GM23338 (cell line): ENCODE measurements at places on chromosomes 7 and 10. TPM values are rescaled to one million over a fixed set of nuclear protein-coding genes. Genes with fewer than 3 reads are reported as not detected.
A peak's percentile ranks its signal among the peaks of the same experiment; 100 is the strongest.

The CALML3 gene
- polyA plus RNA-seq, result not detected in 2 replicates

The VCL gene
- polyA plus RNA-seq, result 58.0 and 60.7 TPM in 2 replicates

The CDH23 gene
- 0.73 and 0.95 TPM in 2 replicates for polyA plus RNA-seq

The GTF2IRD2 gene
- 11.1 and 14.6 TPM in 2 replicates for polyA plus RNA-seq

The PRKG1 gene
- polyA plus RNA-seq, result 17.3 and 21.1 TPM in 2 replicates

The ZNF804B gene
- polyA plus RNA-seq, result not detected in 2 replicates

GRCh38 chr10:70847659-70848360, 32.1 kb downstream of the SGPL1 start:
- no peak overlapping the region for H3K27ac ChIP-seq
- H3K4me3 ChIP-seq, result no peak overlapping the region
- H3K27me3 ChIP-seq, result no peaks in the 10 kb centered on the region
- no peaks in the 10 kb centered on the region for H3K4me1 ChIP-seq
- no peak for DNase-seq

- H3K4me1 ChIP-seq, result no peaks in the 10 kb centered on the region
- DNase-seq, result no peak
- H3K4me3 ChIP-seq, result no peak overlapping the region
- no peak overlapping the region for H3K27ac ChIP-seq
- H3K27me3 ChIP-seq, result no peaks in the 10 kb centered on the region
Observed at GRCh38 chr7:148135116-148135515, 455.4 kb upstream of the C7orf33 start.

DNA sequence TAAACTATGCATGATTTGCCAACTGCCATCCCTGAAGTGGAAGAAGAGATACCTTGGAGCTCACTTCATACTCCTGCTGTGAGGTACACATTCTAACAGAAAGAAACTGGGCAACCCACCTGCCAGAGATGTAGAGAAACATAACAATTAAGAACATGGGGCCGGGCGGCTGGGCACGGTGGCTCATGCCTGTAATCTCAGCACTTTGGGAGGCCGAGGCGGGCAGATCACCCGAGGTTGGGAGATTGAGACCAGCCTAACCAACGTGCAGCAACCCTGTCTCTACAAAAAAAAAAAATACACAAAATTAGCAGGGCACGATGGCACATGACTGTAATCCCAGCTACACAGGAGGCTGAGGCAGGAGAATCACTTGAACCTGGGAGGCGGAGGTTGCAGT, 402.6 kb upstream of the ANKRD30A start:
- no peak for DNase-seq
- H3K36me3 ChIP-seq, result no peaks in the 10 kb centered on the region
- H3K27me3 ChIP-seq, result no peaks in the 10 kb centered on the region
- H3K27ac ChIP-seq, result no peak overlapping the region
- H3K4me1 ChIP-seq, result peaks cover 9% of the 10 kb centered on the region
- H3K4me3 ChIP-seq, result no peak overlapping the region

DNA sequence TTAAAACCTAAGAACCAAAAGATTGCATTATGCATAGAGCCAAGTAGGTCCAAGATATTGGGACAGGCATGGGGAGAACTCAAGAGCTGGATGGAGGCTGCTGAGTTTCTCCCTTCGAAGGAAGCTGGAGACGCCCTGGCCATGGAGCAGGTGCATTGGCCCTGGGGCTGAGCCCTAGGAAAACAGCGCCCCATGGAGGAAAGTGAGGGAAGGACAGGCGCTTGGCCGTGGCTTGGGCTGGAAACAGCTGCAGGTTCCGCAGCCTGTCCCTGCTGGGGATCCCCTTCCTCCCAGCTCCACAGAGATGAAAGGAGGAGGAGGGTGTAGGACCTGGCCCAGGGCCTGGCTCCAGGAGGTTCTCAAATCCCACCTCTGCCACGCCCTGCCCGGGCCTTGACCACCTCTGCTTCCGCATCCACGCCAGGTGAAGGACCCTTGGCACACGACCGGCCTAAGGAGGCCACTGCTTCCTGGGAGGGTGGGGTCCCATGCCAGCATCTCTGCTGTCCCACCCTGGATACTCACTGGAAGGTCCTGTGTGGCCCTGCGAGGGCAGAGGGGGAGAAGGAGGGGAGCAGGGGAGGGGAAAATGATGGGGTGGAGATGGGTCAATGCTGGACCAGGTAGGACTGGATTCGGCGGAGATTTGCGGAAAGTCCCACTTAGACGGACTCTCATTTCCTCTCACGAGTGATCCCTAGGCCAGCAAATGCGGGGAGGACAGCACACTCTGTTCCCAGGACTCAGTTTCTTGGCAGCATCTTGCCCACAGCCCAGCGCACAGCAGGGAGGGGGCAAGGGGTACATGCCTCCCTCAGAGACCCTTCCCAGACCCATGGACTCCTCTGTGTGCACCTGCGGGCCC, 258.6 kb upstream of the TCERG1L start:
- no peaks in the 10 kb centered on the region for H3K36me3 ChIP-seq
- no peaks in the 10 kb centered on the region for H3K4me1 ChIP-seq
- peak; percentile 62 for DNase-seq
- H3K27ac ChIP-seq, result no peak overlapping the region

GRCh38 chr10:119120413-119120867, 16.5 kb downstream of the DENND10 start:
- H3K36me3 ChIP-seq, result peaks cover 27% of the 10 kb centered on the region
- H3K27ac ChIP-seq, result no peak overlapping the region
- no peaks in the 10 kb centered on the region for H3K27me3 ChIP-seq
- no peak overlapping the region for H3K4me3 ChIP-seq

DNA sequence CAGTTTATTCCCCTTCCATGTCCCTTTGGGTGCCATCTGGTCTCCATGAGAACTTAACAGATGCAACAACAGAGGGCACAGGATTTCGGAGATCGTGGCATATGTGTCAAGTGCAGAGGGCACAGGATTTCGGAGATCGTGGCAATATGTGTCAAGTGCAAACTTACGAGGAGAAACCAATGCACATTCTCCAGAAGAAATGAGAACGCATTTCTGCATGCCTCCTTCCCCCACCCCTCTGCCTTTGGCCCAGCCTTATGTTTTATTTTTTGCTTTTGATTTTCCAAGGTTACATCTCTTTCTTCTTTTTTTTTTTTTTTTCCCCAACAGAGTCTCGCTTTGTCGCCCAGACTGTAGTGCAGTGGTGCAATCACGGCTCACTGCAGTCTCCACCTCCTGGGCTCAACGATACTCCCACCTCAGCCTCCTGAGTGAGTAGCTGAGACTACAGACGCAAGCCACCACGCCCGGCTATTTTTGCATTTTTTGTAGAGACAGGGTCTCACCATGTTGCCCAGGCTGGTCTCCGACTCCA, 586 bp upstream of the ANKRD26 start:
- no peak for DNase-seq
- H3K27ac ChIP-seq, result no peak overlapping the region
- H3K4me3 ChIP-seq, result peak overlapping the region; percentile 94
- no peaks in the 10 kb centered on the region for H3K4me1 ChIP-seq
- no peaks in the 10 kb centered on the region for H3K27me3 ChIP-seq

DNA sequence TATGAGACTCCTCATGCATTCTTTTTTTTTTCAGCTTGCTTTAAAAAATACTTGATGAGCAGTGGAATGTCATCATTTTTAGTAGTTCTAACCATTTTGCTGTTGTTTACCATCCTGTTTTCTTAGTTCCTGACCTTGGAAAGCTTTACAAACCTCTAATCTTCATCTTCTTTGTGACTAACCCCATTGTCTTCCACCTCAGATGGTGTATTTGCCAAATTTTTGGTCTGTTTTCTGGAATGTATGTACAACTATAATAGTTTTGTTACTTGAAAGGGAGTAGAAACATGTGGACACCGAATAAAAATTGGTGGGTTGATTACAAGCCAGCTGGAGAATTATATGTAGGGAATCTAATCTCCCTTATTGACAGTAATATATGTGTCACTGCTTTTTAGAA, 172.7 kb downstream of the SND1 start:
- H3K4me1 ChIP-seq, result peaks cover 34% of the 10 kb centered on the region
- no peaks in the 10 kb centered on the region for H3K36me3 ChIP-seq
- no peak overlapping the region for H3K27ac ChIP-seq
- no peak overlapping the region for H3K4me3 ChIP-seq

GRCh38 chr10:48608279-48608681, 3.4 kb upstream of the ARHGAP22 start:
- peaks cover 26% of the 10 kb centered on the region for H3K27me3 ChIP-seq
- H3K36me3 ChIP-seq, result no peaks in the 10 kb centered on the region
- DNase-seq, result peak; percentile 89
- H3K4me3 ChIP-seq, result no peak overlapping the region
- H3K4me1 ChIP-seq, result peaks cover 23% of the 10 kb centered on the region; the same call in 1 of the 2 replicates

GRCh38 chr7:24864214-24864817, 107.1 kb upstream of the GSDME start:
- no peaks in the 10 kb centered on the region for H3K36me3 ChIP-seq
- no peak overlapping the region for H3K4me3 ChIP-seq
- H3K27me3 ChIP-seq, result no peaks in the 10 kb centered on the region
- H3K4me1 ChIP-seq, result no peaks in the 10 kb centered on the region

- no peaks in the 10 kb centered on the region for H3K27me3 ChIP-seq
- H3K36me3 ChIP-seq, result no peaks in the 10 kb centered on the region
- no peak overlapping the region for H3K4me3 ChIP-seq
Observed at GRCh38 chr7:48255046-48255445, 83.8 kb downstream of the ABCA13 start.

GRCh38 chr10:93074597-93075368, 1.1 kb downstream of the CYP26A1 start:
- H3K27me3 ChIP-seq, result peaks cover 98% of the 10 kb centered on the region
- H3K4me3 ChIP-seq, result peak overlapping the region; percentile 70
- DNase-seq, result peak; percentile 59
- peaks cover 47% of the 10 kb centered on the region for H3K4me1 ChIP-seq

- DNase-seq, result no peak
- H3K4me3 ChIP-seq, result no peak overlapping the region
- H3K36me3 ChIP-seq, result no peaks in the 10 kb centered on the region
- H3K4me1 ChIP-seq, result peaks cover 48% of the 10 kb centered on the region
- H3K27me3 ChIP-seq, result no peaks in the 10 kb centered on the region
Observed at GRCh38 chr10:62502995-62503613, 128.9 kb downstream of the ZNF365 start.

DNA sequence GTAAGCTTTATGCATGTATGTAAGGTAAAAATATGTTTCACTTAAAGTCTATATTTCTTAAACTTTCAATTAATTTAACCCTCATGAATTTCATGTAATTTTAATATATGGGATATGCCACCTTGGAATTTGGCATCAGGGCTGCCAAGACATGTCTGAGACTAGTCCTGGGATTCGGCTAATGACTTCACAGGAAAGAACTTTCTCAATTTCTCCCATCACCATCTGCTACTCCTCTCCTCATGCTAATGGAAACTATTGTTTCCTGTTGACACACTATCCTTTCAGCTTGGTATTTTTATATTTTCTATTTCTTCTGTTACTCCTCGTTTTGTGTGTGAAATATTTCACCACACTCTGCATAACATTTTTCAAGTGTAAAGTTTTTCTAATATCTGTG, 205.9 kb downstream of the ARL4A start:
- H3K4me3 ChIP-seq, result no peak overlapping the region
- H3K36me3 ChIP-seq, result no peaks in the 10 kb centered on the region
- H3K4me1 ChIP-seq, result peaks cover 11% of the 10 kb centered on the region; the same call in 1 of the 2 replicates
- no peak overlapping the region for H3K27ac ChIP-seq
- H3K27me3 ChIP-seq, result no peaks in the 10 kb centered on the region
- DNase-seq, result no peak

DNA sequence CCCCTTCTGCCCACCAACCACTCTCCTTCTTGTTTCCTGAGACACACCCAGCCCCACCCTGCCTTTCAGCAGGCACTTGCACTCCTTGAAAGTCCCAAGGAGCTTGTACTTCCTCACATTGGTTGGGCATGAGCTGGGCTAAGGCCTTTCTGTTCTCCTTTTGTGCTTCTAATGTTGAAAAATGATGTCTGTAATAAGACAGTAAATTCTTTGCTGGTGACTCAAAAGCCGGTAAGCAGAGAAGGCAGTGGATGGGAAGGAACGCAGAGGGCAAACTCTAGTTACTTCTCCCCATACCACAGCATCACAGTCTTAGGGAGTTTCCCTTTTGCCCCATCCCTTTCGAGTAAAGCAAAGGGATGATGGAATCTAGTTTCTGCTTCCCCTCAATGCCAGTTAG, 185.6 kb downstream of the PLXNA4 start:
- H3K4me1 ChIP-seq, result no peaks in the 10 kb centered on the region
- no peak for DNase-seq
- no peak overlapping the region for H3K27ac ChIP-seq
- H3K4me3 ChIP-seq, result no peak overlapping the region

DNA sequence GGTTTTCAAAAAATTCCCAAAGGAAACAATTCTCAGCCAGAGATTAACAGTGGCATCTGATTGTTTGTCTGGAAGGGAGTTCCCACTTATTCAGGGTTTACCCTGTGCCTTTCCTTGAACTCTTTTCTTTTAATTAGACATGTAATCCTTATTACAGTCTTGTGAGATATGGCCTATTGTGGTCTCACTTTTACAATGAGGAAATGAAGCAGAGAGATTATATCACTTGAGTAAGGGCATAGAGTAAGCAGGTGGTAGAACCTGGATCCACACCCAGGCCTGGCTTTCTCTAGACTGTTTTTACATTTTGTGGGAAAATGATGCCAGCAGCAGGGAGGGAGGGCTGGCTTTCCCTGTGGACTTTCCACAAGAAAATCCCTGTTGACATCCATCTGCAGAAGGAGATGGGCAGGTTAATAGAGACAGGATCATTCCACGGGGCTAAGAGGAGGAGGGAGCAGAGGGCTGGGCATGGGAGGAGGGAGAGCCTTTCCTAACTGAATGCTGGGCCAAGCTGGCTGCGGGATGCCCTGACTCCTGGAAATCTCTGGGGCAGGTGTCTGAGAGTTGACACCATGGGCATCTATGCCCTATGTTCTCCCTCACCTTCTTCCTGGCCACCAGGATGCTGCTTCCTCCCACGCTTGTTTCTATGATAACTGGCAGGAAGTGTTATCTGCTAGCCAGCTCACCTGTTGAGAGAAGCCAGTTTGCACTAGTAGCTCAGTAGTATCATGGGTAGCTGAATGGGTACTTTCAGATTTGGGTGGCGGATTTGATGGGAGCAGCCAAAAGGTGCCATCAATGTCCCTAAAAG, 28.7 kb upstream of the ARHGAP22 start:
- no peak overlapping the region for H3K27ac ChIP-seq
- no peaks in the 10 kb centered on the region for H3K27me3 ChIP-seq
- no peak overlapping the region for H3K4me3 ChIP-seq
- no peaks in the 10 kb centered on the region for H3K36me3 ChIP-seq

GRCh38 chr10:30728127-30728526, 98.6 kb upstream of the LYZL2 start:
- DNase-seq, result no peak
- H3K27ac ChIP-seq, result no peak overlapping the region
- no peak overlapping the region for H3K4me3 ChIP-seq
- H3K4me1 ChIP-seq, result peaks cover 14% of the 10 kb centered on the region; the same call in 1 of the 2 replicates
- no peaks in the 10 kb centered on the region for H3K36me3 ChIP-seq

DNA sequence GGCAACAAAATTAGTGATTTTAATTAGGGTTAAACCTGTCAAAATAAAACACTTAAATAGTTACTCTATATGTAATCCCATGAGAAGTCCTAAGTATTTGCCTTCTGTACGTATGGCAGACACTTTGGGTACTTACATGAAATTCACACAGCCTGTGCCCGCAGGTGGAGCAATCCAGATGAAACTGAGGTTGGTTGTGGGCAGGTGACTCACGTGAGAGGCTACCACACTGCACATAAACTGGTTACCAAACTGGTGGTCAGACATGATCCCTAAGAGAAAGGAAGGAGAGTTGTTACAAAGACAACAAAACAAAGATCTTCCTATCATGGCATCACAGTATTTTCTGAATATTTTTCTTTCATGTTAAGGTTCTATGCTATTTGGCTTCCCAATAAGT, 156.1 kb downstream of the RELN start:
- H3K4me3 ChIP-seq, result no peak overlapping the region
- no peak for DNase-seq
- no peaks in the 10 kb centered on the region for H3K36me3 ChIP-seq
